Cerebellar nuclear complex (tissue), 1 donor: ENCODE measurements at places on chromosomes 2 and 18.

DNA sequence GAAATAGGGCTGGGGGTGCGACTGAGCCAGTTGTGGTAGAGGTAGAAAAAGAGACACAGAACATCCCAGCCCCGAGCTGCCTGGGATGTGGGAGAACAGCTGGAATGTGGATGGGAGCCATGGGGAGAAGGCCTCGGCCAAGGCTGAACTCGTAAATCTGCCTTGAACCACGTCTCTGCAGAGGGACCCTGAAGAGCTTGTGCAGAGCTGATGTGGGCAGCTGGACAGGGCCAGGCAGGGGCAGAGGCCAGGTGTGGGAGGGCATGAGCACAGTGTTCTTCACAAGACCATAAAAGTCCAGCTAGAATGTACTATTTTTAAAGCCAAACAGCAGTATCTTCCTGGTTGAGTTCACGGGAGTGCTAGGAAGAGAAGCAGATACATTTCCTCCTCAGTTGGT is 5.7 kb downstream of the TCF23 start:
- no peak for DNase-seq

DNA sequence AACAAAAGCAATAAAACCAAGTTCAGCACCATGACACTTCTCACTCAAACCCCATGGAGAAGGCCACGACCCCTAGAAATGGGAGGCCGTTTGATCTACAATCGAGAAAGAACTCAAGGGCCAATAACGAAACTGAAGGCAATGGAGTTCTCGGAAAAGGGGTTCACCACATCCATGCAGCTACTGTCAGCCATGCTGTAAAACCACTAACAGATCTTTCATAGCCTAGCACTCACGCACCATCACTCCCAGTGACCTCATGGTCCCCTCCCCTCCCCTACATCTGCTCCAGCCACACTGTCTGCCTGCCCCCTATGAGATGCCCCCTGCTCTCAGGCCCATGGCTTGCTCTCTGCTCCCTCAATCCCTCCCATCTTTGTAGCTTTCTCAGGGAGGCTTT is 135.3 kb downstream of the TMEM163 start:
- DNase-seq, result no peak

DNA sequence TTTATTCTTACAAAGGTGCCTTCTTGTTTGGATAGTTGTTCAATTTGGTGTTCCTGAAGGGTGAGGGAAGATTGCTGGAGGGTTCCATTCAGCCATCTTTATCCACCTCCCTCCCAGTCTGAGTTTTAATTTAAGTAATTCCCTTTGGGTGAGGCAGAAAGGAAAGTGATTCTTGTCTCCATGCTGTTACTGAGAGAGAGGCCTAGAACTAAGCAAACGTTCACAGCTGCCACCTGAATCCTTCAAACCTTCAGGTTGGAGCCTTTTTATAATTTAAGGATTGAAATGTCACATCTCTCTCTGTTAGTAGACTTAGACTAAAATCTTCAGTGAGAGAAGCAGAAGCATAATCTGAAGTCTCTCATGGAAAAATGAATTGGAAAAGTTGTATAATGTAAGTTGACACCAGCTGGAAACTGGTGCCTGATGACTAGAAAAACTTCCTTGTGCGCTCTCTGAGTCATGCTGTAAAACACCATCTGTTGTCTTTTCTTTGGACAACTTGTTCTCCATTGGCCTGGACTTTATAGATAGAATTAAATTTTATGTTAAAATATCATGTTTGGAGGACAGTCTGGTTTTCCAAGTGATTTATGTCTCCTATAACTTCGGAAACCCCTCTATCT is 14.6 kb downstream of the STRADB start:
- no peak for DNase-seq

- DNase-seq, result no peak
Observed at GRCh38 chr18:36450264-36450663, 152.8 kb downstream of the FHOD3 start.

DNA sequence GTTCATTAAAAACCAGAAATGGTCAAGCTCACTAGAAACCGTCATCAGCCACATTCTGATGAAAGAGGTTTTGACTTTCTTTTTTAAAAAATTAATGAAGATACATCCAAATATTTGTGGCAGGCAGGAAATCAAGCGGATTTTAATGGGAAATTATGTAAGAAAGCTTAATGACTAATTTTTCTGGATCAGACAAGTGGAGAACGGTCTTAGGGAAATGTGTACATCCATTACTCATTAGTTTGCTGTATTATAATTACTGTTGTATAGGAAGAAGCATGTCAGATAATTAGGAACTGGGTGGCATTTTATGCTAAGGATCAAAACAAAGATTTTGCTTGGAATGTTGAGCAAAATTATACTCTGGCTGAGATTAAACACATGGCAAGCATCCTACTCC is 39.4 kb downstream of the AGAP1 start:
- DNase-seq, result no peak

DNA sequence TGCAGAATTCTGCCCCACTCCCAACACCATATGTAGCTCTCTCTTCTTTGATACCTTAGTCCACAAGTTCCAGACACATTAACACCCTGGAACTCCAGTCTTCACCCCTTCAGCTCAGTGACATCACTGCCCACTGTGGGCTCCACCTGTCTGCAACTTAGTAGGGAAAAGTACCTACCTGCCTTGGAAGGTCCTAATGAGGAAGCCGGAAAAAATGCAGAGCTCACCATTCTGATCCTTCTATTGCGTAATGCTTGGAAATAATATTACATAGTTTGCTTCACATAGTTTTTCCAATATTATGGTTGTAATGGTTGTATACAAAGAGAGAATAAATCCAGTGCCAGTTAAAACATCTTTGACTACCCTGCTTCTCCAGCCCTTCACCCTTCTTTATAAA is 738.4 kb downstream of the RNF144A start:
- DNase-seq, result no peak

DNA sequence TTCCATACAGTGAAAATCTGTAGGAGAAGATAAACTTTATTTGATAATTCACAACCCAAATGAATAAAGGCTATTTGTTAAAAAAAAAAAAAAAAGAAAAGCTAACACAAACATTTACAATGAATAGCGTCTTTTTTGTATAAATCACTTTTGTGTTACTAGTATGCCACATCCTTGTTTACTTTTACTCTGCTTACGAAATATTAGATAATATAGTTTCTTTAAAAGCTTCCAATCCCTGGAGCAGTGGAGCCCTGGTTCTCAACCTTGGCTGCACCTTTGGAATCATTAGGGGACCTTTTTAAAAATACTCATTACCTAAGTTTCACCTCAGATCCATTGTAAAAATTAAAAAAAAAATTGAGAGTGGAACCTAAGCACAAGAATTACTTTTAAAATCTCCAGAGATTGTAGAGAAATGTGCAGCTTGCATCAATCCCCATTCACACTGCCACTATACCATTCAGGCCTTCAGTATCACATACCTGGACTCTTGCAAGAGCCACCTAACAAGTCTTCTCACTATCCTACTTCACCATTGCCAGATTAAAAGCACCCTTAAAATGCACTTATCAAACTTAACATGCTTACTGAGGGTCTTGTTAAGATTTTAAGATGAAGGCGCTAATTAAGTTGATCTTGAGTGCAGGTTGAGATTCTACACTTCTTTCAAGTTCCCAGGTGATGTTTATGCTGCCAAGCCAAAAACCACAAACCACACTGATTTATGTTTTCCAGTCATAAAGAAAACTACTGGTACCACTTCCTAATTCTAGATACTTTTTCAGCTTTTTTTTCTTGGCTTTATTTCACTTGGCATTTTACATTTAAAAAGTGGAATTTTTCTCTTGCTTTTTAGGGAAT is 59.7 kb upstream of the ZC3H15 start:
- no peak for DNase-seq

DNA sequence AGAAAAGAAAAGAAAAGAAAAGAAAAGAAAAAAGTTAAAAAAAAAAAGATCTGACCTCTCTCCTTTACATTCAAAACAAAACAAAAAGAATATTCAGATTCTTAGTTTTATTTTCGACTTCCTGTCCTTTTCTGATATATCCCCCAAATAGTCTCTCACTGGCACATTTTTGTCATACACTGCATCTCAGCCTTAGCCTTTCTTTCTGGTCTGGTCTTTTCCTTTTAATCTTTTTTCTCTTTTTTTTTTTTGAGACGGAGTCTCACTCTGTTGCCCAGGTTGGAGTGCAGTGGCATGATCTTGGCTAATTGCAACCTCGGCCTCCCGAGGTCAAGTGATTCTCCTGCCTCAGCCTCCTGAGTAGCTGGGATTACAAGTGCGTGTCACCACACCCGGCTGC is 1.6 kb upstream of the RIOK3 start:
- DNase-seq, result no peak

GRCh38 chr18:36672437-36673344 is 156.1 kb downstream of the TPGS2 start:
- no peak for DNase-seq

GRCh38 chr2:72124376-72124775 is 23.3 kb downstream of the CYP26B1 start:
- no peak for DNase-seq

GRCh38 chr2:173631127-173631460 is 276.4 kb downstream of the CDCA7 start:
- DNase-seq, result no peak

DNA sequence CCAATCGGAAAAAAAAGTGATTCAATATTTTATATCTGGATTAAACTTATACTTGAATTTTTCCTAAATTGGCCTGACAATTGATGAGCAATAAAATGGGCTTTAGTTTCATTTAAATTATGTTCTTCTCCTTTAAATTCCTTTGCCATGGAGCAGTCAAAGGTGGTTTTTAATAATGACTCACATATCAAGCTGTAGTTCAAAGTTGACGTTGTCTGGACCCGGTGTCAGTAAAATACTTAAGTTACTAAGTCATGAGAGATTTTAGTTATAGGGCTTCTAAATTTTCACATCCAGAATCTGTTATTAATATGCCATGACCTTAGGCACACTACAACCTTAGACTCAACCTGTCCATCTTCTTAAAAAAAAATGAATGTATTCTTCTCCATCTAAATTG is 62.5 kb downstream of the CDH2 start:
- DNase-seq, result no peak

DNA sequence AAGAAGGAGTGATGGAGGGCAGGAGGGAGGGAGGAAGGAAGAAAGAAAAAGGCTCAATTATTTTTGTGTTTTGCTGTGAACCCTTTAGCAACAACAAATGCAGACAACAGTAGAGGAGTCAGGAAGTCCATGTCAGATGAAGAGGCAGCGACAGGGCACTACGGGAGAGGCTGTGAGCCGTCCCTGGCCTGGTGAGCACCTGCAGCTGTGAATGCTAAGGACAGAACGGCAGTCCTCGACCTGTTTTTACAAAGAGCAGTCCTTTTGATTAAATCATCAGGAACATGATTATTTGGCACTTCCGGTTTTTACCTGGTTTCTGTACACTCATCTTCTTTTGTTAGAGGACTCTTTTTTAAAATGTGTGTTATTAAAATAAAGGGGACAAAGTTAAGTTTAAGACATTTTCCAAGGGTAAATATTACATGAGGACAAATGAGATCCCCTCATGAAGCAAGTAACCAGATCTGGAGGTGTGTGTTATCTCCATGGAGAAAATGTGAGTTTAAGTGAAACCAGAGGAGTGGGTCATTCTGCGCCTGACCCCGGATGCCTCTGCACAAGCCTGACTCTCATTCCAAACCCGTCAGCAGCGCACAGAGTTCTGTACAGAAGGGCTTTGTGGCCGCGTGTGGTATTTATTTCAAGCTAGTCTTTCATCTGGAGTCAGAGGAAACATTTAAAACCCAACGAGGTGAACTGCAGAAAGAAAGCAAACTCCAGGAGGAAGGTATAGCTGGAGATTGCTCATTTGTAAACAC is 492.5 kb downstream of the SOX11 start:
- DNase-seq, result no peak

GRCh38 chr2:23850564-23851256 is 76.2 kb downstream of the ATAD2B start:
- no peak for DNase-seq

DNA sequence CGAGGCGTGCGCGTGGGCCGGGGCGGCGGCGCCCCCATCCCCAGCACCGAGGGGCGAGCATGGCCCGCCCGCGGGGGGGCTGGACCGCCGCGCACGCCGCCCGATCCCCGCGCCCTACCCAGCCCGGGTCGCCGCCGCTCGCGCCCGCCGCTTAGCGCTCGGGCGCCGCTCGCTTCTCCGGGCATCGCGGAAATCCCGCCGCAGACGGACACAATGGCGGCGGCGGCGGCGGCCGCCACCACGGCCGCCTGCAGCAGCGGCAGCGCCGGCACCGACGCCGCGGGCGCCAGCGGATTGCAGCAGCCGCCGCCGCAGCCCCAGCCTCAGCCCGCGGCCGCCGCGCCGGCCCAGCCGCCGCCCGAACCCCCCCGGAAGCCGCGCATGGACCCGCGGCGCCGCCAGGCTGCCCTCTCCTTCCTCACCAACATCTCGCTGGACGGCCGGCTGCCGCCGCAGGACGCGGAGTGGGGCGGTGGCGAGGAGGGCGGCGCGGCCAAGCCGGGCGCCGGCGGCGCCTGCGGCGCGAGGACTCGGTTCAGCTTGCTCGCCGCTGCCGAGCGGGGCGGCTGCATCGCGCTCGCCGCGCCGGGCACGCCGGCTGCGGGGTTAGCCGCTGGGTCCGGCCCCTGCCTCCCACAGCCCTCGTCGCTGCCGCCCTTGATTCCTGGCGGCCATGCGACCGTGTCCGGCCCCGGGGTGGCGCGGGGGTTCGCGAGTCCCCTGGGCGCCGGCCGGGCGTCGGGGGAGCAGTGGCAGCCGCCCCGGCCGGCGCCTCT is 453 bp downstream of the CABLES1 start:
- DNase-seq, result no peak

DNA sequence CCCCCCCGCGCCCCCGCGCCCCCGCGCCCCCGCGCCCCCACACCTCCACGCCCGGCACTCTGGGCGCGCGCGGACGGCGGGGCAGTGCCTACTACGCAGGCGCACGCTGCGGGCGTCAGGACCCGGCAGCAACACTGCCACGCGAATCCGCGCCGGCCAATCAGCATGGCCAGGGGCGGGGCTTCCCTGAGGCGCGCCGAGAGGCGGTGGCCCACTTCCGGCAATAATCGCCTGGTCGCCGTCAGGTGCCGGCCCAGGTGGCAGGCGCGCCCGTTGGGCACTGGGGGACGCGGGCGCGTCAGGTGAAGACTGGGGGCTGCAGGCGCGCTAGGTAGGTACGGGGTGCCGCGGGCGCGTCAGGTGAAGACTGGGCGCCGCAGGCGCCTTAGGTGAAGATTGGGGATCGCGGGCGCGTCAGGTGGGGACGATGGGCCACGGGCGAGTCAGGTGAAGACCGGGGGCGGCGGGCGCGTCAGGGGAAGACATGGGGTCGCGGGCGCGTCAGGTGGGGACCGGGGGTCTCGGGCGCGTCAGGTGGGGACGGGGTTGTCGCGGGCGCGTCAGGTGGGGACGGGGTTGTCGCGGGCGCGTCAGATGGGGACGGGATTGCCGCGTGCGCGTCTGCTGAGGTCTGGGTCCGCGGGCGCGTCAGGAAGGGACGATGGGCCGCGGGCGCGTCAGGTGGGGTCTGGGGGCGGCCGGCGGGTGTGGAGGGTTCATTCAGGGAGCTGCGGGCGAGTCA is 219.1 kb downstream of the RTP5 start:
- DNase-seq, result peak; percentile 73

GRCh38 chr2:70479816-70480215 is 73.8 kb downstream of the TGFA start:
- DNase-seq, result no peak

GRCh38 chr18:37161491-37161890 is 332.6 kb downstream of the KIAA1328 start:
- no peak for DNase-seq

GRCh38 chr2:64655873-64656272 is 2.2 kb upstream of the SERTAD2 start:
- no peak for DNase-seq
